Activated CD4-positive, alpha-beta memory T cell treated with anti-CD3 and anti-CD28 coated beads for 36 hours (primary cell): ENCODE measurements at places on chromosomes 3 and 15. TPM values are rescaled to one million over a fixed set of nuclear protein-coding genes. Genes with fewer than 3 reads are reported as not detected.

- no peak overlapping the region for H3K27ac ChIP-seq
- H3K36me3 ChIP-seq, result no peaks in the 10 kb centered on the region
- no peak for DNase-seq
- H3K4me3 ChIP-seq, result no peak overlapping the region
Measured at GRCh38 chr15:65392368-65392767, 14.6 kb upstream of the IGDCC3 start.

GRCh38 chr3:74591946-74592345, 22.5 kb downstream of the CNTN3 start:
- DNase-seq, result no peak
- no peaks in the 10 kb centered on the region for H3K36me3 ChIP-seq
- H3K27me3 ChIP-seq, result no peaks in the 10 kb centered on the region
- H3K4me1 ChIP-seq, result no peaks in the 10 kb centered on the region
- H3K27ac ChIP-seq, result no peak overlapping the region

DNA sequence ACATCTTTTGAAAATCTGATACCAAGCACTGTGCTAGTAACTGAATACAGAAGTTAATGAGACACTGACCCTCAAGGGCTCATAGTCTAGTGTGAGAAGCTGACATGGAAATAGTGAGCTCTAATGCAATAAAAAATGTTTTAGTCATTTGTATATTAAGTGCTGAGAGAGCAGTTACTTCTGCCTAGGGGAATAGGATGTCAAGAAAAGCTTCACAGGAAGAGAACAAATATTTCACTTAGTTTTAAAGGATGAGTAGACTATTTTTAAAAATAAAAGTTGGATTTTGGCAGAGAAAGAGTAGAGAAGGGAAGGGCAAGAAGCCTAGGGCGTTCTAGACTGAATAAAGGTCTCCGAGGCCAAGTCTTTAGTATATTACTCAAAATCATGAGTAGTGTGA, 158.4 kb downstream of the ATG7 start:
- no peak overlapping the region for H3K27ac ChIP-seq
- DNase-seq, result no peak
- H3K27me3 ChIP-seq, result no peaks in the 10 kb centered on the region
- no peaks in the 10 kb centered on the region for H3K4me1 ChIP-seq

GRCh38 chr3:3578718-3579117, 220.5 kb upstream of the LRRN1 start:
- no peaks in the 10 kb centered on the region for H3K4me1 ChIP-seq
- H3K4me3 ChIP-seq, result no peak overlapping the region
- H3K27me3 ChIP-seq, result no peaks in the 10 kb centered on the region
- no peak for DNase-seq

DNA sequence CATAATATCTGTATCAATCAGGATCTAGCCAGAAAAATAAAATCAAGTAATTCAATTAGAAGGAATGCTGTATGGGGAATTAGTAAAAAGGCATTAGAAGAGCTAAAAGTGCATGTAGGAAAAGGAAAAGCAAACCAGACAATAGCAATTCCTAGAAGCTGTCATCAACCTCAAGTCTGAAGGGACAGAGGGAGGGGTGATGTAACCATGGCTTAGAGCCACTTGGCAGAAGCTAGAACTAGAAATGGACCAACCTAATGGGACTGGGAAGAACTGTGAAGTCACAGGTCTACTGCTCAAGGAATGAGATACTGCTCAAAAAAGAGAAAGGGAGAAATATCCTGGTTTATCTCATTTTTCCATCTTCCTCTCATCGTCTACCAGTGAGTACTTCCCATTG, 590.7 kb upstream of the SGO1 start:
- H3K36me3 ChIP-seq, result no peaks in the 10 kb centered on the region
- DNase-seq, result no peak
- H3K27ac ChIP-seq, result no peak overlapping the region
- H3K4me3 ChIP-seq, result no peak overlapping the region
- no peaks in the 10 kb centered on the region for H3K4me1 ChIP-seq

The MASP1 gene
- not detected for total RNA-seq

DNA sequence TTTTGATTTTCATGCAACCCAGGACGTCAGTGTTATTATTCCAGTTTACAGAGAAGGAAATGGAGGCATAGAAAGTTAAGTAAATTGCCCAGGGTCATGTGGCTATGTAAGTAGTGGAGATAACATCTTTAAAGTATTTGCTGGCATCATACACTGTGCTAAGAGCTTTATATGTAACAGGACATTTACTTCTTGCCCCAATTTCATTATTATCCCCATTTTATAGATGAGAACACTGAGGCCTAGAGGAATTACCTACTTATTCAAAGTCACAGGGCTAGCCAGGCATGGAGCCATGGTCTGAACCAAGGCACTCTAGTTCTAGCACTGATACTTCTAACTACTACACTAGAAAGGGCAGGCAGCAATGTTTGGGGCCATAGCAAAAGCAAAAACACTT, 107.3 kb upstream of the ANKRD28 start:
- no peaks in the 10 kb centered on the region for H3K4me1 ChIP-seq
- H3K36me3 ChIP-seq, result peaks cover 2% of the 10 kb centered on the region
- H3K27me3 ChIP-seq, result no peaks in the 10 kb centered on the region
- no peak overlapping the region for H3K27ac ChIP-seq

The CCR3 gene
- not detected for total RNA-seq

The GNAT1 gene
- not detected for total RNA-seq

DNA sequence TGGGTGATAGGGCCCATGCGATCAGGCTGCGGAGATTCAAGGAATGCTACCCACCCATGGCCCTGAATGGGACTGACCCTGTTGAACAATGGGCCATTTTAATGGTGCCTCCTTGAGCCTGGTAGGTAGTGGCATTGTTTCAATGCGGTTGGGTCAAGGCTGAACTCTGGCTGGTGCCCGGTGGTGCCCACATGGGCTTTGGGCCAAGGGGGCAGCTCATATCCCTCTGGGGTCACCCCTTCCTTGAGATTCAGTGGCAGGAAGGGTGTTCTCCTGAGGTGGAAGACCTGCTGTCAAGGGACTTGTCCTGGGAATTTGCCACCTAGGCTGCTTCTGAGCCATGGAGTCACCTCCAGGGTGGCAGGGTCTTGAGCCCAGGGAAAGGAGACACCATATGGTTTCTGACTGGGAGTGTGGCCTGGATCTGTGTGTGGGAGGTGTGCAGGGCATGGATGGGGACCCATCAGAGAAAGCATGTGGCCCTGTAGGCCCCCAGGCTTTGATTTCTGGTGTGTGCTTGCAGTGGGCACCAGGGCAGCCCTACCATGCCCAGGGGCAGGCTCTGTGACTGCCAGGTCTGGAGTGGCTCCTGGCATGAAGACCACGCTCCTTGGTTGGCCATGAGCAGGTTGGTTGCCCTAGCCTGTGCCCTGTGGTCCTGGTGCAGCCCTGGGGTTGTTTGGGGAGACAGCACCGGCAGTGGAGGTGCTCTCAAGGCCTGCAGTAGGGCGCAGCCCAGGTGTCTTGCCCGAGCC, 199.9 kb downstream of the UBE3A start:
- H3K27ac ChIP-seq, result no peak overlapping the region
- no peaks in the 10 kb centered on the region for H3K27me3 ChIP-seq
- H3K4me1 ChIP-seq, result no peaks in the 10 kb centered on the region
- no peaks in the 10 kb centered on the region for H3K36me3 ChIP-seq
- H3K4me3 ChIP-seq, result no peak overlapping the region

The COL8A1 gene
- total RNA-seq, result not detected

DNA sequence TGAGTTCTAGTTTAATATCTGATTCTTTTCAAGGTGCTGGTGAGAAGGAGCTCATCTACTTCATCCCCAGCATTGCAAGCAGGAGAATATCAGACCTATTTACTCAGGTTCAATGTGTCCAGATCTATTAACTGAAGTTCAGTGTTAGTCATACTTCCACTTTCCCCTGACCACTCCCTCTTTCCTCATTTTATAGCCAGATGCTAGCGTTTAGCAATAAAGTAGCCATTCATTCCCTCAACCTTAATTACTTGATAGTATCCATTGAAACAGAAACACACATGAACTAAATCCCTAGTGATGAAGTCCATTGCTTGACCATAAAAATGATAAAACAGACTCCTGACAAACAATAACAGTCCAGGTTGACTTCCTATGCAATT, 60.0 kb downstream of the RPL22L1 start:
- H3K36me3 ChIP-seq, result no peaks in the 10 kb centered on the region
- H3K27ac ChIP-seq, result no peak overlapping the region
- peaks cover 4% of the 10 kb centered on the region for H3K4me1 ChIP-seq
- no peak for DNase-seq
- peaks cover 2% of the 10 kb centered on the region for H3K27me3 ChIP-seq
- H3K4me3 ChIP-seq, result no peak overlapping the region

GRCh38 chr15:61653110-61653509, 407.1 kb downstream of the VPS13C start:
- H3K4me3 ChIP-seq, result no peak overlapping the region
- H3K27me3 ChIP-seq, result peaks cover 5% of the 10 kb centered on the region
- no peak overlapping the region for H3K27ac ChIP-seq
- H3K4me1 ChIP-seq, result no peaks in the 10 kb centered on the region
- no peak for DNase-seq

The IL17RB gene
- total RNA-seq, result 0.92 TPM

- H3K27me3 ChIP-seq, result no peaks in the 10 kb centered on the region
- no peak overlapping the region for H3K27ac ChIP-seq
- no peak for DNase-seq
- H3K4me3 ChIP-seq, result no peak overlapping the region
- H3K4me1 ChIP-seq, result peaks cover 8% of the 10 kb centered on the region
- peaks cover 19% of the 10 kb centered on the region for H3K36me3 ChIP-seq
Measured at GRCh38 chr3:67381667-67382272, 272.6 kb downstream of the SUCLG2 start.

DNA sequence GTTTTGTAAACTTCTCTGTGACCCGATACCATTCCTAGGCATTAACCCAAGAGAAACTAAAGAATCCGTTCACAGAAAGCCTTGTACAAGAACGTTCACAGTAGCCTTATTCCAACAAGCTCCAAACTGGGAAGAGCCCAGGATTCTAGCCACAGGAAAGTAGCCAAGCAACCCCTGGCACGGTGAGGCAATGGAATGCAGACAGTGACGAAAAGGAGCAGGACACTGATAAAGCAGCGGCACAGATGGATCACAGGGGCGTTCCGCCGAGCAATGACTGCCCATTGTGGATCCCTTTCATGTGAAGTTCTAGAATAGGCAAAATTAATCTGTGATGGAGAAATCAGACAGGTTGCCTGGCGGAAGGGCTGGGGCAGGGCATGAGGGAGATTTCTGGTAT, 198.7 kb upstream of the CHRNA7 start:
- peaks cover 11% of the 10 kb centered on the region for H3K27me3 ChIP-seq
- H3K4me1 ChIP-seq, result no peaks in the 10 kb centered on the region
- no peaks in the 10 kb centered on the region for H3K36me3 ChIP-seq
- no peak overlapping the region for H3K27ac ChIP-seq
- H3K4me3 ChIP-seq, result no peak overlapping the region

GRCh38 chr3:185629554-185630181, 43.6 kb downstream of the SENP2 start:
- DNase-seq, result no peak
- no peak overlapping the region for H3K4me3 ChIP-seq

DNA sequence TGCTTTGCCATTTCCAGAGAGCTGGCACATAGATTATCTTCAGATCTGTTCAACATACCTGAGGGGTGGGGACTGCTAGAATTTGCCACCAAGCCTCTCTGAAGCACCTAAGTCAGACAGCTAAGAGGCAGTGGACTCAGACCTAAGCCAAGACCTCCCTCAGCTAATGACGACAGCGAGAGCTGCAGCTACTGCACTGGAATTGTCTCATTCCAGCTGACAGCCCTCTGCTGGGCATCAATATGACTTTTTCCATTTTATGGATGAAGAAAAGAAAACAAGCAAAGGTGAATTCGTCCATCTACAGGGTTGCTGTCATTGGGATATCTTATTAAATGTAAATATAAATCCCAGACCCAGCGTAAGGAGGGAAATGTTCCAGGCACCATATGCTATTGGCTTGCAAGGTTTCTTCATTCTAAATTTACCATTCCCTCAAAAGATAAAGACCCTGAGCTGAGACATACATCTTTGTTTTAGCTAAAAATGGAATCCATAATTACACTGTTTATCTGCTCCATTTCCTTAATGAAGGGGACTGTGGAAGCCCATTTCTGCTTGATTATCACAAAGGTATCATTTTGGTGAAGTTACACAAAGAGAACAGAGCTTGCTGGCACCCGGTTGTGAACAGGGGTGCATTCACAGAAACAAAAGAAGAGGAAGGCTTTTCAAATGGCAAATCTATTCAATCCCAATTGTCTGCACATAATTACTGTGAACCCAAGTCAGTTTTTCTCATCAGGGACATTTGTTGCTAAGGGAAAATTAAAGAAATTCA, 85.5 kb upstream of the LRTM1 start:
- H3K4me1 ChIP-seq, result no peaks in the 10 kb centered on the region
- H3K27me3 ChIP-seq, result no peaks in the 10 kb centered on the region
- H3K36me3 ChIP-seq, result no peaks in the 10 kb centered on the region
- H3K4me3 ChIP-seq, result no peak overlapping the region
- DNase-seq, result no peak

DNA sequence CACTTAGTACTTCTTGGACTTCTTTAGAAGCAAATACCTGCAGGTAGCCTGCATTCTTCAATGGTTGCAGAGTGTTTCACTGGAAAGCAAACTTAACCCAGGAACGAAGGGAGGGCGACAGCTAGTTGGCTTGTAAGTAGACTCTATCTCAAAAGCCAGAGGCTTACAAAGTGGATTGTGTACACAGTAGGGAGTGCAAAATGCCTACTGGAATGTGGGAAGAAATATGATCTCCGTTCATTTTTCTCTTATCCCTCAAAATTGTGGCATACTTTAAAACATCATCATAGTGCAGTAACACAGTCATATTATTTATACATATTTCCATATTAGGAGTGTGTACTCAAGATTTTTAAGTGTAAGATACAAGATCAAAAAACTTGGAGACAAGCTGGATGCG, 155.7 kb downstream of the LIPC start:
- H3K4me3 ChIP-seq, result no peak overlapping the region
- H3K27me3 ChIP-seq, result peaks cover 11% of the 10 kb centered on the region
- no peak for DNase-seq
- no peak overlapping the region for H3K27ac ChIP-seq
- peaks cover 8% of the 10 kb centered on the region for H3K4me1 ChIP-seq

DNA sequence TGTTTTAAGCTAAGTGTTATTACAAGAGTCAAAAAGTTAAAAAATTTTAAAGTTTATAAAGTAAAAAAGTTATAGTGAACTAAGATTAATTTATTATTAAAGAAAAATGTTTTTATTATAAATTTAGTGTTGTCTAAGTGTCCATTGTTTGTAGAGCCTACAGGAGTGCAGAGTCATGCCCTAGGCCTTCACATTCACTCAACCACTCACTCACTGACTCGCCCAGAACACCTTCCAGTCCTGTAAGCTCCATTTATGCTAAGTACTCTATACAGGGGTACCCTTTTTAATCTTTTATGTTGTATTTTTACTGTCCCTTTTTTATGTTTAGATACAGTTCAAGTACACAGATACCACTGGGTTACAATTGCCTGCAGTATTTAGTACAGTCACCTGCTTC, 37.2 kb downstream of the EEFSEC start:
- H3K36me3 ChIP-seq, result peaks cover 2% of the 10 kb centered on the region
- no peak for DNase-seq
- H3K4me3 ChIP-seq, result no peak overlapping the region
- peaks cover 7% of the 10 kb centered on the region for H3K4me1 ChIP-seq

- H3K27ac ChIP-seq, result no peak overlapping the region
- H3K4me3 ChIP-seq, result no peak overlapping the region
- no peaks in the 10 kb centered on the region for H3K36me3 ChIP-seq
Measured at GRCh38 chr3:90136456-90137191, 1029.2 kb downstream of the EPHA3 start.

The DPPA4 gene
- total RNA-seq, result not detected
